ENCODE measurements at places on chromosomes 2 and 18. TPM values are rescaled to one million over a fixed set of nuclear protein-coding genes. Genes with fewer than 3 reads are reported as not detected.

TSHZ1 gene
- 34.5 TPM for polyA plus RNA-seq

GRCh38 chr2:171921970-171922229, 361 bp upstream of the HAT1 start:
- no peak for DNase-seq

DNA sequence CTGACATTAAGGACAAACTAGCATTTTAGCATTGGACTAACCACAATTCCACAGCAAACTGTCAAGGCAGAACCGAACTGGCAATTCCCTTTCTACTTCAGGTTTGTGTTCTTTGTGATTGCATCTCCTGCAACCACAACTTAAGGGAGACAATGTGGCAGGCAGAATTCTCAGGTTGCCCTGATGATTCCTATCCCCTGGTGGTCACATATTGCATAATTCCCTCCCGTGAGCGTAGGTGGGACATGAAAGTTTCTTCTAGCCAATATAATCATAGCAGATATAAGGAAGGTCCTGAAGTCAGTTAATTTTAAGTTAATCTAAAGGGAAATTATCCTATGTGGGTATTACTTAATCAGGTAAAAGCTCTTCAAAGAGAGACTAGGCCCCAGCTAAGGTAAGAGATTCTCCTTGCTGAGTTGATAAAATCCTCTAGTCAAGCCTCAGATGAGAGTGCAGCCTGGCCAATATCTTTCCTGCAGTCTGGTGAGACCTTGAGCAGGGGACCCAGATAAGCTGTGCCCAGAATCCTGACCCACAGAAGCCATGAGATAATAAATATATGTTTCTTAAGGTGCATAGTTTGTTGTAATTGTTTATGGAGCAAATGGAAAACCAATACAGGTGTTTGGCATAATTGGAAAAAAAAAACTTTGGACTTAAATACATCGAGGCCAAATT, 45.9 kb upstream of the TNP1 start:
- DNase-seq: no peak

GRCh38 chr2:191049728-191050639, 36.0 kb upstream of the STAT1 start:
- DNase-seq: peak; percentile 32

GRCh38 chr2:62119311-62119974, 76.5 kb upstream of the B3GNT2 start:
- no peak for DNase-seq

DNA sequence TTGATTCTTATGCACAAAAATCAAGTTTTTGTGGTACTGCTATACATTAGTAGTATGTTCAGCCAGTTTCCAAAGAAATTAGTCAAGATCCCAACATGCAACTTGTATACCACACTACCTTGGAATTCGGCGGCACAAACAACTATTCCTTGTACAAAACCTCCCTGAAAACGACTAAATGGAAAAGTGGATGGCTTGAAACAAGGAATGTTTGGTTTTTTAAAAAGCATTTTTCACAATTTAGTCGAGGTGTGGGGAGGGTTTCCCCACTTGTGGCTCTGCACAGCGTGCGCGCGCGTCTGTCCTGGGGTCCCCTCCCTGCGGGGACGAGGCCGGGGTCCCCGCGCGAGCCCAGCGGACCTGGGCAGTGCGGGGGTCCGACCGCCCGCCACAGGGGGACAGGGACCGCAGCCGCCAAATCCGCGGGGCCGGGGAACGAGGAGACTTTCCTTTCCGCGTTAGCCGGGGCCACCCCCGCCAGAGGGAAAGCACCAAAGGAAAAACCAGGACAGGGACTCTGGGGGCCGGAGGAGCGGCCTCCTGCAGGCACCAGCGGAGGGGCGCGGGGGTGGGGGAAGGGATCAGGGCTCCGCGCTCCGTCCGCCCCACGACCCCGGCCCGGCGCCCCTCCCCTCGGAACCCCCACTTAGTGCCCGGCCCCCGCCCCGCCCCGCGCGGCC, 534 bp upstream of the SOCS6 start:
- DNase-seq: no peak

DNA sequence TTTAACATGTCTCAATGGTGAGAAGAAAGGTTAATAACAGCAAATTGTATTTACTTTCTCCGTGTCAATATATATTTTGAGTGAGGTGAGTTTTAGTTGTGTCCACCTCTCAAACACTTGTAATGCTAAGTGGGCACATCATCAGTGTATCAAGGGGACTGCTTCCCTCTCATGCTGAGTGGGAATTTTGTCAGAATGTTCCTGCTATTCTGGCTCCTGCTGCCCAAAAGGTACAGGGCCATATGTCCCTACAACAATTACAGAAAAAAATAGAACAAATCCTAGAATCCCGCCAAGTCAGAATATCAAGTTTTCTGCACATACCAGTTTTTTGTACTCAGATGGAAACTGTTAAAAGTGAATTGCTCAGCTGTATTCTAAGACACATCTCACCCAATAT, 5.4 kb upstream of the CERKL start:
- DNase-seq: no peak

DNA sequence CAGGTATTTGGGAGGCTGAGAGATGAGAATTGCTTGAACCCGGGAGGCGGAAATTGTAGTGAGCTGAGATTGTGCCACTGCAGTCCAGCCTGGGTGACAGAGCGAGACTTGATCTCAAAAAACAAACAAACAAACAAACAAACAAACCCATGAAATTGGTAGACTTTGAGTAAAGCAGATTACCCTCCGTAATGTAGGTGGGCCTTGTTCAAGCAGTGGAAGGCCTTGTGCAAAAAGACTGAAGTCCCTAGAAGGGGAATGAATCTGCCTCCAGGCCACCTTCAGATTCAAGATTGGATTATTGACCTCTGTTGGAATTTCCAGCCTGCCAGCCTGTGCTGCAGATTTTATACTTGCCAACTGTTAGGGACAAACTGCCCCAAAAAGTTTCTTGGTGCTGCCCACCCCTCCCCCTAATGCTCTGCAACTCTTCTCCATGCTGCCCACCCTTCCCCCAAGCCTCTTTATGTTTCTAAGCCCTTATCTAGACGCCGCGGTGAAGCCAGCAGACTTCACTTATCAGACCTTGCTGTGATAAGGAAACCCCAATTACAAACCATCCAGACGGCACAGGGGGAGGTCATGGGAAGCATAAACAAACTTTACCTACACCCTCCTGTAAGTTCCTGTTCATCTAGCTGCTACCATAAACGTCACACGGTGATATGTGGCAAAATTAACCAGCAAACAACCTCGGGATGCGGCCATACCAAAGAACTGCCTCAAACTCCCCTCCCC, 17.0 kb downstream of the CYP27A1 start:
- DNase-seq: no peak

Data from right renal cortex interstitium (tissue), 3 donors.